ENCODE measurements at places on chromosomes 3 and 15.
A peak's percentile ranks its signal among the peaks of the same experiment; 100 is the strongest.

DNA sequence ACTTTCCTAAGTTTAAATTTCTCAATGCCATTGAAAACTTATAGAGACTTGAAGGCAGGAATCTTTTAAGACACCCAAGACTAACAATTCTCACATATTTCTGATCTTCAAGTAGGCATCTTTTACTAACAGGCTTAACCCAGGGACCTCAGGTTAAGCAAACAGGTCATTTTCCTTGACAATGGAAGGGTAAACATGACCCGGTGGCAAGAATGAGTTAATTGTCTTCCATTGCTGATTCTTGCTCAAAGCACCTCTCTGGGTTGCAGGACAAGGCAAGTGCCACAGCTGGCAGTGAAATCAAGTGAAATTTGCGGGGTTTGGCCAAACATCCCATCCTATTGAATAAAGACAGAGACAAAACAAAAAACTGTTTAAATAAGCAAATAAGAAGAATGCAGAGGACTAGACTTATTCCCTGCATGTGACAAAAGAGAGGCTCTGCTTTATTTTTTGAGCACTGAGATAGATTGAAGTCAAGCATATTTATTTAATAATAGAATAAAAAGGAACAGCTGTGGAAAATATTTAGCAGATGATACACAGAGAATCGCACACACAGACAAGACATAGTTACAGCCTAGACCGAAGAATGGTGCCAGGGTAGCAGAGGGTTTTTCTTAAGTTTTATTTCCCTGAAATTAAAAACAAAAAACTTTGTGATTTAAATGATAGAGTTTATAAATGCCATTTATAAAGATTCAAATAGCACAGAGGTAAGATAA lies 56.0 kb upstream of the MITF start:
- DNase-seq = no peak

DNA sequence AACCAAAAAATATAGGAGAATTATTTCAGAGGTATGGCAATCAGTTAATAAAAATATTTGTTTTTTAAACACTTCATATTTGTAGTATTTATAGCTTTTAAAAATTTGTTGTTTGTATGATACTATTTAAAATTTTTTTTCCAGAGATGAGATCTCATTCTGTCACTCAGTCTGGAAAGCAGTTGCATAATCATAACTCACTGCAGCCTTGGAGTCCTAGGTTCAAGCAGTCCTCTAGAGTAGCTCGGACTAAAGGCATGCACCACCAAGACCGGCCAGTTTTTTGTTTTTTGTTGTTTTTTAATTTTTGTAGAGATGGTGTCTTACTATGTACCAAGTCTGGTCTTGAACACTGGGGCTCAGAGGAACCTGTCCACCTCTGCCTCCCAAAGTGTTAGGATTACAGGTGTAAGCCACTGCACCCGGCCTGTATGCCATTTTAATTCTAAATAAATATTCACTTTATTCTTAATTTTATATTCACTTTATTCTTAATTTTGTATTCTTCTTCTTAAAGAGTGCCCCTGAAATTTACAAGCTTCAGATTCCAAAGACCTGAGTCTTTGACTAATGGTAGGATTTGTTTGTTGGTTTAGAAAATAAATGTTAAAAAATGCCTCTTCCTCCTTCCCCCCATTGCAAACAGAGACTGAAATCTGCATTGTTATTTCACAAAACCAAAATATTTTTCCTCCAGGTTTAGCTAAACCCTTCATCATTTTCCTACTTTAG lies 9.4 kb downstream of the TGFBR2 start:
- DNase-seq = no peak

DNA sequence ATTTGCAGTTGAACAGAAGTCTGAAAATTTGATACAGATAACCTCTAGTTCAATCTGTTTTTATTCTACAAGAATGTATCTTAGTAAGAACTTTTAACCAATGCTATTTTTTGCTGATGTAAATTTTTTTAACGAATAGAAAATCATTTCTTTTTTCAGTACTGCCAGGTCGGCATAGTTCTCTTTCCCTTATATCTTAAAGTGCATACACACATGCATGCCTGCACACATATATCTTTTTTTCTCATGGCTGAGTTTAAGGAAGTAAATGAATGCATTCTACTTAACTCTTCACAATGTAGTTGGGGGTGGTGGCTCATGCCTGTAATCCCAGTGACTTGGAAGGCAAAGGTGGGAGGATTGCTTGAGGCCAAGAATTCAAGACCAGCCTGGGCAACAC lies 48.4 kb downstream of the BLM start:
- no peak for DNase-seq

DNA sequence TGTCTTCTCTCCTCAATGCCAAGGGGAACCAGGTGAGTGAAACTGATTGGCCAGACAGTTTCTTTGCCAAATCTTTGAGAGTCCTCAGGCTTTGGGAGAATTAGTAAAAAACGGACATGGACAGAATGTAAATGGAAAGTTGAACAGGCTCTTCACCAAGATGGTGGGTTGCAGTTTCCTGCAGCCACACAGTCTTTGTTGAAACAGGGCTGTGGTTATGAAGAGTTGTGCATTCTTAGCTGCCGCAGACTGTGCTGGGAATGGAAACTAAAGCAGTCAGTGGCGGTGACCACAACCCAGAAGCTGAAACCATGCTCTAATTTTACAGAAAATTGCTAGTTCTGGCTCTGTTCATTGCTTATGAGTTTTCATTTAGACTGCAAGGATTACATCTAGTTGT lies 42.1 kb upstream of the TASOR start:
- DNase-seq = peak; percentile 42

DNA sequence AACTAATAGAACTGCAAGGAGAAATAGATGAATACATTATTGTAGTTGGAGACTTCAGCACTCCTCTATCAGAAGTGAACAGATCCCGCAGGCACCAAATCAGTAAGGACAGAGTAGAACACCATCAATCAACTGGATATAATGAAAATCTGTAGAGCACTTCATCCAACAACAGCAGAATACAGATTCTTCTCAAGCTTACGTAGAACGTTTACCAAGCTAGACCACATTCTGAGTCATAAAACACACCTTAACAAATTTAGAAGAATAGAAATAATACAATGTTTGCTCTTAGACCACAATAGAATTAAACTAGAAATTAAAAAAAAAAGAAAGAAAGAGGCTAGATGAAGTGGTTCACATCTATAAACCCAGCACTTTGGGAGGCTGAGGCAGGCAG lies 70.7 kb upstream of the NEDD4 start:
- no peak for DNase-seq

Data from CD4-positive, alpha-beta T cell treated with Interferon gamma for 1 hour (primary cell).